Ammon's horn (tissue), 1 donor: ENCODE measurements at places on chromosomes 11 and 22.

DNA sequence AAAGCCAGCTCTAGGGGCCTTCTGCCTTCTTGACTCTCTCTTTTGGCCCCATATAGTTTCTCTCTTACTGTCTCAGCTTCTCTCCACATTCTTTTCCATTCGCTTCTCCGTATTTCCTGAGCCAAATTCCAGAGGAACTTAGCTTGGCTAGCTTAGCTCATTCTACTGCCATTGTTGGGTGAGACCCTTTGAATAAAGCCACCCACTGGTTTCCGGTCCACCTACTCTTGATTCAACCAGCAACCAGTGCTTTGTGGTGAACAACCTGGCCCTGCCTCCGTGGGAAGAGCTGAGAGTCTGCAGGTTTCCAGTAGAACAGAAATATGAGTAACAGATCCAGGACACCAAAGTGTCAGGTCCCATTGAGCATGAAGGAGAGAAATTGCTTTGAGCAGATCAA lies 81.3 kb upstream of the ARHGAP20 start:
- DNase-seq, result no peak

- no peak for DNase-seq
Observed at GRCh38 chr11:41005986-41006385, 453.5 kb downstream of the LRRC4C start.

GRCh38 chr11:223026-223789 lies 12.9 kb downstream of the SIRT3 start:
- DNase-seq, result no peak

DNA sequence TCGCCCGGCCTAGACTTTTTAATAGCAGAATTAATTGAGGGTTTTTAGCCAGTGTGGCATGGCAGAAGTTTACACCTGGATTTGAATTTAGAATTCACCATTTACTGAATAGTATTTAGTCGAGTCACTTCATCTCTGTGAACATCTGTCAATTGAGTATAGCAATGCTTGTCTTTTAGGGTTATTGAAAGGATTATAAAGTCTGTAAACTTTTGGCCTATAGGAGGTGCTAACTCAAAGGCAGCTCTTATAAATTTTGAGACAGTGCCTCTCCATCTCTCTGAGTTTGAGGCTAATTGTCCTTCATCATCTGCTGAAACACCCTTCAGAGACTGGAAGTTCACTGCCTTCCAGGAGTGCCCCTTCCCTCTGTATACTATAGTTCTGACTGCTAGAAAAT lies 205.0 kb downstream of the NELL1 start:
- DNase-seq, result no peak
